KBM-7 (cell line): ENCODE measurements at places on chromosomes 11 and 22.

DNA sequence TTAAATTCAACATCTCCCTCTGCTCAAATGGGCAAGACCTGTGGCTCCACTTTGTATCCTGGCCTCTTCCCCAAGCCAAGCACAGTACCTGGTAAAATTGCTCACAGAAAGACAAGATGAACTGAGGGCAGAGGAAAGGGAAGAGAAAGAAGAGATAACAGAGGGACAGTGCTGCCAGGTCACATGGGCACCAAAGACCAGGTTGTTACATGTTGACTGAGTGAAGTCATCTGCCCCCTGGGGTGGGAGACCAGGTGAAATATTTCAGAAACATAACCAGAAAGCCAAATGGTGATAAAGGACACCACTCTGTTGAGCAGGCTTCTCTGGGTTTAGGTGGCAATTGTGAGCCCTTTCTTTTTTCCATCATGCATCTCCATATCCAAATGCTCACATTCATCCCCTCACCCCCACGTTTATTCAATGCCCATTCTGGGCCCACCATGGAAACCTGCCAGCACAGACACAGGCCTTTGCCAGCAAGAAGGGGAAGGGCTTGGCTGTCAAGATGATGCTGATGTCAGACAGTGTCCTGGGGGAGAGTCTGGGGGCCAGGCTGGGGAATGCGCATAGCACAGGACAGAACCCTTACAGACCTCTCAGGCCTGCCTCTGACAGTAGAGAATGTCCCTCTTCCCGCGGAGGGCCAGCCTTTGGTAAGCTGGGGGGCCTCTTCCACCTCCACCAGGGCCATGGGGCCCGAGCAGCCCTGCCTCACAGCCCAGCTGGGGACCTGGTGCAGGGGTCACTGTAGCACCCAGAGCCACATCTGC, 51.6 kb downstream of the DGCR2 start:
- no peak for DNase-seq

GRCh38 chr22:35703861-35704584, 13.6 kb upstream of the APOL5 start:
- no peak for DNase-seq

DNA sequence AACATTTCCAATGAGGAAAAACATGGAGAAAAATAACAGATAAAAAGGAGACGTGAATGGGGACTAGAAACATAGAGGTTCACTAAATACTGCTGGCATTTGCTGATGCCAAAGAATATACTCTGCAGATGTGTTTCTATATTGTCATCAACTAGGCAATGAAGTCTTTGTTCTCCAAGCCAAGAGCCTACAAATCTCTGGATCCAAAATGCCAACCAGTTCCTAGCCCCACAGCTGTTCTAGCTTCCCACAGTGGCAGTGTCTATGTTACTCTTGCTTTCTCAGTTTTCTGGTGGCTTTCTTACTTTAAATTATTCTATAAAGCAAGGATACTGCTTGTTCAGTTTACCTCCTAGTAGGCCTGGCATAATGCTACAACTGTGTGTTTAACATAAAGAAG, 977.9 kb upstream of the CCDC90B start:
- no peak for DNase-seq

DNA sequence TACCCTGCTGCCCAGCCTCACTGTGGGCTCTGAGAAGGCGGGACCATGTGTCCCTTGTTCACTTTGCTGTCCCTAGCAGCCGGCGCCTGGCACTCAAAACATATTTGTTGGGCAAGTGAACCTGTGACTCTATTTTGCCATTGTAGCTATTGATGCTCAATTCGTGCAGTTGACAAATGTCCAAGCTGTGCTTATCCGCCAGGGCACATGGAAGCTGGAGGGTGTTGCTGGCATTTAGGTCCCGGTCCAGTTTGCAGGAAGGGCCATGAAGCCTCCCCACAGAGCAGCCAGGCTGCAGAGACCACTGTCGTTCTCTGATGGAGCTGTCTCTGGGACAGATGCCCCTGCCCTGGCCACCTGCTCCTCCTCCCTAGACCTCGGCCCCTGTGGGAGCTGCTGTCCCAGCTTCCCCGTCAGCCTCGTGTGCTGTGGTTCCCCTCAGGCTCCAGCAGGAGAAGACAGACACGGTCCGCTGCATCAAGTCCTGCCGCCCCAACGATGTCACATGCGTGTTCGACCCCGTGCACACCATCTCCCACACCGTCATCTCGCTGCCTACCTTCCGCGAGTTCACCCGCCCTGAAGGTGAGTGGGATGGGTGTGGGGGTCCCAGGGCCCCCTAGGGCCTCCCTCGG, 71.5 kb downstream of the FBLN1 start:
- peak; percentile 53 for DNase-seq

DNA sequence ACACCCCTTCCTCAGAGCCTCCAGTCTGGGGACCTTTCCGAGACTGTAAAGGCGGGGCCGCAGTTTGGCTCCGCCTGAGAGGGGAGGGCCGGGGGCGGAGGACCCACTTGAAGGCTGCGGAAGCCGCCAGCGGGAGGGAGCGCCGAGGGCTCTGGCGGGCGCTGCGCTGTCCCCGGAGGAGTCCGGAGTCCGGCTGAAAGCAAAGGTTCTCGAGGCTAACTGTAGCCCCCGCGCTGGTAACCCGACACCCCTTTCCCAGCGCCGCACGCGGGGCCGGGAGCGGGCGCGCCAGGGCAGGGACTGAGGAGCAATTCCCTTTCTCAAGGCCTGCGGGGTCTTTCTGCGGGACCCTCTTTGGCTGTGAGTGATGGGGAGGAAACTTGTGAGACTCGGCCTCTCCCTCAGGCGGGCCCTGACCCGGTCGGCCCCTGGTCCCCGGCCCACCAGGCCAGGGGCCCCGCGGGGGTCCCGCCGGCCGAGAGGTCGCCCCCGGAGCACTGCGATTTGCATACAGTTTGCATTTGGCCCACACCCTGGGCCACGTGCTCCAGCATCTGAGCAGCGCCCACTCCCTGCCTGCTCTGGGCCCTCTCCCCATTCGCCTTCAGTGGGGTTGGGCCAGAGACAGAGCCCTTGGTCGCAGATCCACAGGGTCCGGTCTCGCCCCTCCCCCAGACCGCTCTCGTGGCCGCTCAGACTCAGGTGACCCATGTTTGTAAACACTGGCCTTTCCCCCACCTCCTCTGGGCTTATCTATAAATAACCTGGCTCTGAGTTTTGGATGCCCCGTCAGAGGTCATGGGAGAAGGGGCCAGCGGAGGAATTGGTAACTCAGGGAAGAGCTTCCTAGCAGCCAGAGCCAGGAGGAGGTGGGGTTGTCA, 519 bp upstream of the ART5 start:
- DNase-seq = peak; percentile 90
